Endodermal cell (in vitro differentiated cells): ENCODE measurements at places on chromosomes 11 and 22. TPM values are rescaled to one million over a fixed set of nuclear protein-coding genes. Genes with fewer than 3 reads are reported as not detected.

Gene CHRDL2
- total RNA-seq: 0.54 to 1.2 TPM (median 0.76 TPM) in 3 replicates

Gene MS4A10
- total RNA-seq: not detected in 3 replicates

Gene NPAS4
- not detected in 2 replicates for total RNA-seq

Gene CCDC116
- total RNA-seq: 0.19 to 0.46 TPM (median 0.38 TPM) in 3 replicates

DNA sequence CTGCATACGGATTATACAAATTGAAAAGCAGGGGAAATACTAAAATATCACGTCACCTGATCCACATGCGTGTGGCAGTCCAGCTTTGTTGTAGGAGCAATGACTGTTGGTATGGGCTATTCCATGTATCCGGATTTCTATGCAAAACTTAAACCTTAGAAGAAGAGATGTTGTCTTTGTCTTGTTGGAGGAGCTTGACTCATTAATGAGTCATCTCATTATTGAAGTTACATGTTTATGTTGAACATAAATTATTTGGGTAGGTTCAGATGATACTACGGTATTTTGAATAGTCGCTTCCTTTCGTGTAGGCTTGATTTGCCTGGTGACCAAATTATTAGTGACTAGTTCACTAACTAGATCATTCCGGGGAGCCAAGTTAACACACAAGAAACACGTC lies 806 bp upstream of the SAAL1 start:
- H3K27ac ChIP-seq: no peak overlapping the region
- no peaks in the 10 kb centered on the region for H3K4me1 ChIP-seq
- DNase-seq: no peak
- no peak overlapping the region for H3K4me3 ChIP-seq
- peaks cover 19% of the 10 kb centered on the region for H3K36me3 ChIP-seq

DNA sequence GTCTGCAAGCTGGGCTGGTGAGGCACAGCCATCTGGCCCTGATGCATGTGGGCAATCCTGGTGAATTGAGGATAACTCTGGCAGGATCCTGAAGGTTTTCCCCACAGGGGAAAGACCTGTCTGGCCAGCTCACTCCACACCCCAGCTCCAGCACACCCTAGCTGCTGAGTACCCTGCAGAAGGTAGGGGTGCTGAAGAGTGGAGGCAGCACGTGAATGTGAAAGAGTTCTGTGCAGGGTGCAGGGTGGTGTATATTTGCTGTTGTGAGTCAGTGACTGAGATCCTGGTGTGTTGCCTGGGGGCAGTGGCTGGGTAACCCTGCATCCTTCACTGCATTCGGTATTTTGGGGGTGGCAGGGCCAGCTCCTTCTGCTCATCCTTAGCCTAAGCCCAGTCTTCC lies 22.4 kb downstream of the DGAT2 start:
- H3K4me1 ChIP-seq: no peaks in the 10 kb centered on the region
- H3K27ac ChIP-seq: no peak overlapping the region
- H3K4me3 ChIP-seq: no peak overlapping the region
- H3K27me3 ChIP-seq: no peaks in the 10 kb centered on the region
- no peaks in the 10 kb centered on the region for H3K36me3 ChIP-seq
- no peak for DNase-seq

GRCh38 chr22:23856721-23857605 lies 712 bp upstream of the SLC2A11 start:
- no peaks in the 10 kb centered on the region for H3K27me3 ChIP-seq
- DNase-seq: peak; percentile 87
- no peaks in the 10 kb centered on the region for H3K36me3 ChIP-seq
- H3K4me1 ChIP-seq: peaks cover 5% of the 10 kb centered on the region

GRCh38 chr11:130679247-130679646 lies 230.8 kb downstream of the ADAMTS15 start:
- H3K4me3 ChIP-seq: no peak overlapping the region
- no peak for DNase-seq
- H3K27me3 ChIP-seq: no peaks in the 10 kb centered on the region
- H3K4me1 ChIP-seq: peaks cover 3% of the 10 kb centered on the region
- no peaks in the 10 kb centered on the region for H3K36me3 ChIP-seq

GRCh38 chr11:48062649-48063048 lies 82.3 kb downstream of the PTPRJ start:
- peaks cover 10% of the 10 kb centered on the region for H3K4me1 ChIP-seq
- no peaks in the 10 kb centered on the region for H3K36me3 ChIP-seq
- no peak overlapping the region for H3K27ac ChIP-seq
- H3K4me3 ChIP-seq: no peak overlapping the region
- DNase-seq: no peak

GRCh38 chr22:23093051-23093788 lies 22.9 kb downstream of the GNAZ start:
- no peaks in the 10 kb centered on the region for H3K4me1 ChIP-seq
- H3K4me3 ChIP-seq: no peak overlapping the region
- no peak overlapping the region for H3K27ac ChIP-seq
- H3K36me3 ChIP-seq: no peaks in the 10 kb centered on the region
- no peak for DNase-seq
